ENCODE measurements at places on chromosomes 5 and 9.

GRCh38 chr5:80207832-80208231 lies 48.0 kb downstream of the SERINC5 start:
- no peak for DNase-seq

- DNase-seq, result no peak
Measured at GRCh38 chr9:37149666-37150308, 29.4 kb downstream of the ZCCHC7 start.

DNA sequence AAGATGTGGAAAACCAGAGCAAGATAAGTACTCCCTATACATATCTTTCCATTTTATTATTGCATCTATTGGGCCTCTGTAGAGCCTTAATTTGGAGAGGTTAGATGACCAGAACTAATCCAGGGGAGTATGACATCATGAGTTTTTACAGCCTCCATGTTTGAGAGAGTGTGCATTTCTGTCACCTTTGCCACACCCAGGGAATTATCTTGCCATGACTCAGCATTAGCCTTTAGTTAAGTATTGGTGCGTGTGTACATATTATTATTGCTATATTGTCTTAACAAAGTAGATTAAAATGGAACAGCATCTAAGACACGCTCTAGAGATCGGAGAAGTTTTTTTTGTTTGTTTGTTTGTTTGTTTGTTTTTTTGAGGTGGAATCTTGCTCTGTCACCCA lies 27.6 kb downstream of the DIMT1 start:
- DNase-seq, result no peak

DNA sequence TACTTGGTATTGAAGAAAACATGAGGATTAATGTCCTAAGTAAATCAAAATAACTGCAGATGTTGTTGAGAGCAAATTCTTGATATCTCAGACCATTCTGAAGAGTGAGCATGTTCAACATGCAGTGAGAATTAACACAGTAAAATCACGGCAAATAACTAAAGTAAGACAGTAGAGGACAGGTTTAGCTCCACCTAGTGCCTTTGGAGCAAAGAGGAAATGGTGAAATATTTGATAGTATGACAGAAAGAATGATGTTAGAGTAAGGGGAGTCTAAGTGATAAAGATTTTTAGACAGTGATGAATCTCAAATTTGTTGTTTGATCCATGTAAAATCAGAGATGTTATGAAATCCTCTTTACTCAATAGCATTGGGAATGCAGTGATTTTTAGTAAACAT lies 424.2 kb downstream of the TMEM161B start:
- DNase-seq, result no peak

GRCh38 chr9:123375469-123376132 lies 19.6 kb downstream of the CRB2 start:
- DNase-seq, result no peak

GRCh38 chr9:37281541-37281940 lies 141.0 kb upstream of the GRHPR start:
- DNase-seq, result no peak

GRCh38 chr9:125594223-125594610 lies 112.8 kb downstream of the MAPKAP1 start:
- no peak for DNase-seq

- no peak for DNase-seq
Measured at GRCh38 chr5:177124486-177124991, 9.0 kb upstream of the NSD1 start.

All from stimulated activated CD8-positive, alpha-beta memory T cell treated with anti-CD3 and anti-CD28 coated beads, Interleukin-7, amount 100 ng/mL, for 4 hours (primary cell).